ENCODE measurements at places on chromosomes 16 and 17.

DNA sequence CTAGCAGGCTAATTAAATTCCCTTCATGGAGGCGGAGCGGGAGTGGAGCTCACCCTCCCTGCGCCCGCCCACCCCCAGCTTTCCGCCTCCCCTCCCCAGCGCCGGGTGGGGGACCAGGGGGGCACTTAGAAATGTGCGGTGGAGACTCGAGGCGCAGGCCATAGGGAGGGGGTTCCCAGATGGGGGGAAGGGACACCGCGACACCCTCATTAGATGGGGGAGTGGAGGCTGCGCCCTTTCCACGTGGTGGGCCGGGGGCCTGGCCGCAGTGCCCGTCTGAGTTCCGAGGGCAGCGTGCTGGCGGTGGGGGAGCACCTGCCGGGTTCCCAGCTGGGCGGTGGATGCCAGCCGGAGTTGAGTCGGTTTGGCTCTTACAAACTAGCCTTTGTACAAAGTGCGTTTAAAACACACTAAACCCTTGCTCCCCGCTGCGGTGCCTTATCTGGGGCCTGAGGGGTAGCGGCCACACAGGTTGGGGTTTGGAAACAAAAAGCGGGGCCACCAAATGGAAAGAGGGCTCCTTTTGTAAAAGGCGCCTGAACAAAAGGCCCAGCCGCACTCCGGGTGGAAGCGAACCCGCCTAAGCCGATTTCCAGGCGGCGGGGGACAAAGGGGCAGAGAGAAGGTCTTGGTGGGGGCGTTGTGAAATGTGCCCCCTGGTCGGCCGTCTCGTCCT, 1.4 kb downstream of the GSE1 start:
- DNase-seq, result peak; percentile 11

DNA sequence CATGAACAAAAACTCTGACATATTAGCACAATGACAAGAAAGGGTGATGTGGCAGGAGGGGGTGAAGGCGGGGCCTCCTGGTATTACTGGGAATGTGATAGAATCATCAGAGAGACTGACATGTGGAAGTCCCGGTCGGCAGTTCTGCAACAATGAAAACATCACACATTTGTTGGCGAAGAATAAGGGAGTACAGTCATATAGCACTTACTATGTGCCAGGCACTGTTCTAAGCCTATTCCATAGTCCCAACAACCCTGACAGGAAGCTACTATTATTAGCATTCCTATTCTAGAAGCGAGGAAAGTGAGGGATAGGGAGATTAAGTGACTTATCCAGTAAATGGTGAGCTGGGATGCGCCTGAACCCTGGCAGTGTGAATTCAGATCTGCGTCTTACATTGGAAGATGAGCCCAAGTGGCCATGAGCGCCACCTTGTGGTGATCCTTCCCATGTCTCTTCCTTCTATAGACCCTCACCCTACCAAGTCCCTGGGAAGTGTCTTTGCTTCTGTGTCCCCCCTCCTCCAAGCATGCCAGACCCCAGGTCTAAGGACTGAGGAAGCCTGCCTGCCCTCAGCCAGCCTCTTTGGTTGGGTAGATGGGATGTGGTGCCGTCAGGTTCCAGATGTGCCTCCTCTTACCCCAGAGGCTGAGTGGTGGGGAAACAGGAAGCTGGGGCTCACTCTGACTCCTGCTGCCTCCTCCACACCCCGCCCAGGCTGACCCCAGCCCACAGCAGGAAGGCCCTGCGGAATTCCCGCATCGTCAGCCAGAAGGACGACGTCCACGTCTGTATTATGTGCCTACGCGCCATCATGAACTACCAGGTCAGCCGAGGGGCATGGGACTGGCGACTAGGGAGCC, 14.0 kb downstream of the FMNL1 start:
- peak; percentile 83 for DNase-seq

GRCh38 chr17:8126491-8127066, 2.7 kb upstream of the HES7 start:
- DNase-seq, result peak; percentile 54

DNA sequence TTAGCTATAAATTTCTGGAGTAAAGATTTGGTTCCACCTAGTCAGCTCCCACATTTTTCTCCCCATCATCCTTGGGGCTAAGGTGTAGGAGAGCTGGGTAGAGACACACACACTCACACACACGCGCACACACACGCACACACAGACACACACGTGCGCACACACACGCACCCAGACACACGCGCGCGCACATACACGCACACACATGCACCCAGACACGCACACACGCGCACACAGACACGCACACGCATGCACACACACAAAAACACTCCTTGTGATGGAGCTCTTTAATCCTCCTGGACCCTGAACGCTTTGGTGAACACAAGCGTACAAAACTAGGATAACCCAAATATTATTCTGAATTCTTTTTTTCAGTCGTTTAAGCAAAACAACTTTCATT, 253.6 kb downstream of the C16orf95 start:
- no peak for DNase-seq

DNA sequence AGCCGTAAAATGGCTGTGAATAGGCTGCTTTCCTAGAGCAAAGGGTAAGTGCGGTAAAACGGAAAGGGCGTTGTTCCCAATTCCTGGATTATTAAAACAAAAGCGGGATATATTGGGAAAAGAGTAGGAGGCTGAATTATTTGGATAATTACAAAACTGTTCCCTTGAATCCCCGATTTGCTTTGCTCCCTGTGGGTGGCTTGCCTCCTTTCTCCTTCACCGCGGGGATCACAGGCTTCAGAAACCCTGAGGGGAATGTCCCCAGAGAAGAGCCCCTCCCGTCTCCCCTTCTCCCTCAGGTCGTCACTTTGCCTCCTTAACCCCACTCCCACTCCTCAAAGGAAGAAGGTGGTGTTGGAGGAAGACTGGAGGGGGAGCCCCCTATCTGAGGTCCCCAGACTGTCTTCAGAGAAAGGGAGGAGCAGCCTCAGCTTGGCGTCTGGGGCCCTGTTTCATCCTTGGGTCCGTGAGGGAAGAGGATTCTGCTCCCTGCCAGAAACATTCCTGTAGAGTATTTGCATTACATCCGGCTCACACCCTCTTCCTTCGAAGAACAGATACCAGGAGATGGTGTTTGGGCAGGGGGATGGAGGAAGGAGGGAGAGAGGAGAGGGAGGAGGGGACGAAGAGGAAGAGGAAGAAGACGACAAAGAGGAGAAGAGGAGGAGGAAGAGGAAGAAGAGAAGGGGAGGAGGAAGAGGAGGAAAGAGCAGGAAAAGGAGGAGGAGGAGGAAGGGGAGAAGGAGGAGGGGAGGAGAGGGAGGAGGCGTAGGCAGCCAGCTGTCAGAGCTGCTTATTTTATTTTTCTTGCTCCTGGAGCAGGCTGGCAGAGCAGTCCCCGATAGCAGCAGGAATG, 31.8 kb downstream of the MRM1 start:
- no peak for DNase-seq

DNA sequence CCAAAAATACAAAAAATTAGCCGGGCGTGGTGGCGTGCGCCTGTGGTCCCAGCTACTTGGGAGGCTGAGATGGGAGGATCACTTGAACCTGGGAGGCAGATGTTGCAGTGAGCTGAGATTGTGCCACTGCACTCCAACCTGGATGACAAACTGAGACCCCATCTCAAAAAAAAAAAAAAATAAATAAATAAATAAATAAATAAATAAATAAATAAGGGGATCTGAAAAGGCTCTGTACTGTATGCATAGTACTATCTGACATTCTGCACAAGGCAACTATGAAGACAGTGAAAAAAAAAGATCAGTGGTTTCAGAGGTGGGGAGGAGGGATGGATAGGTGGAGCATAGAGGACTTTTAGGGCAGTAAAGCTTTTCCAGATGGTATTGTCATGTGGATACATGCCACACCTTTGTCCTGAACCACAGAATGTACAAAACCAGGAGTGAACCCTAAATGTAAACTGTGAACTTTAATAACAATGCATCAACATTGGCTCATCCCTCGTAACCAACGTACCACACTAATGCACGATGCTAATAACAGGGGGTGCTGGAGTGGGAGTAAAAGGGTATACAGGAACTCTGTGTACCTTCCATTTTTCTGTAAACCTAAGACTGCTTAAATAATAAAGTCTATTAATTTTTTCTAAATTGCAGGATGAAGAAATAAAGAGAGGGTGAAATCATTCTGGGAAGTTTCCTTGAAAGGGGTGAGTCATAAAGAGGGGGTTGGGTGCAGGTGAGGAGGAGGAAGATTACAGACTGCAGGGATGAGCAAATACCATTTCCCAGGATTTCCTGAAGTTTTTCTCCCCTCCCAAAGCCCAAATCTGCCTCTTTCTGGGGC, 155.8 kb upstream of the SDK2 start:
- no peak for DNase-seq

DNA sequence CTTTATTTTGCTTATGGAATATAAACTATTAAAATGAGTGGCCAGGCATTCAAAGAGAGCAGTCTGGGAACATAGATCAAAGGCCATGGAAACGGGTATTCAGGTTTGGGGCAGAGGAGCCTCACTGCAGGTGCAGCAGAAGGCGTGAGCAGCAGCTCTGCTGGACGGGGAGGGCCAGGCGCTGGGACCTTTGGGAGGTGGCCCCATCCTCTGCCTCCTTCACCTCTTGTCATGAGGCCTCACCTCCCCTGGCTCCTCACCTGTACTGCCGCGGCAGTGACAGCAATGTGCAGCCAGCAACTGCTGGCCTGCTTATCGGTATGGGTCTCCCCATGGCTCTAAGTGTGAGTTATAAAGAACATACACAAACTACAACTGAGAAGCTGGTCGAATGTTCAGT, 109.4 kb downstream of the CDK5R1 start:
- DNase-seq, result no peak

DNA sequence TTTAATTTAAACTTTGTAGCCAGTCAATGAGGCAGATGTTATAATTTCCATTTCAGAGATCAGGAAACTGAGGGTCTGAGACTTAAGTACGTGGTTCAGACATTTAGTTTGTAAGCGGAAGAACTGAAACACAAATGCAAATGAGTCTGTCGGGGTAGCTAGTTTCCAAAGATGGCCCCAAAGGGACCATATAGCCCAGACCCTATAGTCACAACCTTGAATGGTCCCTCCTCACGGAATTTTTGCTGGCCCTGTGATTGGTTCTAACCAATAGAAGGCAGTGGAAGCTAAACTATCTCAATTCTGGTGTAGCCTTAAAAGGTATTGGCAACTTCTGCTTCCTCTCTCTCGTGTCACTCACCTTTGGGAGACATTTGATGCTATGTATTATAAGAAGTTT, 7.5 kb upstream of the BCO1 start:
- DNase-seq, result no peak

DNA sequence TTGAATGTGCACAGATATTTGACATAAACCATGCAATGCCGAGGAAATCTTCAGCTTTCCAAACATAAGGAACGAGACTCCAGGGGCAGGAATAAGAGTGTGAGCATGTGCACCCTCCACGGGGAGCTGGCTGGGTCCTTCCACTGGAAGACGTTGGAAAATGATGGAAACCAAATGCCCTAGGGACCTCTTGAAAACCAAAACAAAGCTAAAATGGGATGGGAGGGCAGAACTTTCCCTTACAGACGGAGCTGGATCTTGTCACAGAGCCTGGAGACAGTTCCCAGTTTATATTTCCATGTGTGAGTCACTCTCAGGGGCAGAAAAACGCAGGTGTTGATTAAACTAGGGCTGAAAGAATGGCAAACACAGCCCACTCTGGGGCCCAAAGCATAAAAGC, 34.4 kb upstream of the DNAH17 start:
- no peak for DNase-seq

- no peak for DNase-seq
Observed at GRCh38 chr16:7381671-7382070, 49.0 kb downstream of the RBFOX1 start.
